Neuronal stem cell (in vitro differentiated cells): ENCODE measurements at places on chromosomes 1 and 21.

GRCh38 chr1:237858992-237859391 is 31.7 kb downstream of the ZP4 start:
- DNase-seq, result no peak

DNA sequence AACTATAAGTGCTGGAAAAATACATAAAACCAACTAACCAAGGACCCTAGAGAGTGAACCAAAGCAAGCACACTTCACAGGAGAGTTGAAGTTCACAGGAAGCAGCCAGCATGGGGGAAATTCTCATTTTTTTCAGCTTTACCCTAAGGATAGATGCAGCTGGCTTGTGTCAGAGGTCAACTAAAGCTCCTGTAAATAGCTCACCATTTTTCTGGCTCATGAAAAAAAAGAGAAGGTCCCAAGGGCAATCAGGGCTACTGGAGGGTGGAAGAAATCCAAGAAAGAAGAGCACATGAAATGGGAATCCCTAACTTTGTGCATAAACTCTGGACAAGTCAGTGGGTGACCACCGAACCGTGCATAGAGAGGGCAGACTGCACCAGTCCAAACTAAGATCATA is 58.3 kb downstream of the KCNJ15 start:
- no peak for DNase-seq

- peak; percentile 9 for DNase-seq
Measured at GRCh38 chr1:231091831-231092301, 51.8 kb upstream of the FAM89A start.

DNA sequence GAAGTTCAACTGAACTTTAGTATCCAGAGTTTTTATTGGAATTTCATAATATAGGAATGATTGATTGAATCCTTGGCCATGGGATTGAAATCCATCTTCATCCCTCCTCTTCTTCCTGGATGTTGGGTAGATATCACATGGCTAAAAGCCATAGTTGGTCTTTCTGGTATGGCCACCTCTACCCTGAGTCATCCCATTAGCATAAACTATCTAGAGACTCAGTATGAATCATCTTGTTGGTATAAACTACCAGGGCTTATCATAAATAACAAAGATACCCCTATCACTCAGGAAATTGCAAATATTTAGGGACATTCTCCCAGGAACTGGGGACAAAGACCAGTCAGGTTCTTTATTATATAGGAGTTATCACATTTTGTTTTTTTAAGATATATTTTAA is 21.2 kb upstream of the ZP4 start:
- DNase-seq, result no peak

DNA sequence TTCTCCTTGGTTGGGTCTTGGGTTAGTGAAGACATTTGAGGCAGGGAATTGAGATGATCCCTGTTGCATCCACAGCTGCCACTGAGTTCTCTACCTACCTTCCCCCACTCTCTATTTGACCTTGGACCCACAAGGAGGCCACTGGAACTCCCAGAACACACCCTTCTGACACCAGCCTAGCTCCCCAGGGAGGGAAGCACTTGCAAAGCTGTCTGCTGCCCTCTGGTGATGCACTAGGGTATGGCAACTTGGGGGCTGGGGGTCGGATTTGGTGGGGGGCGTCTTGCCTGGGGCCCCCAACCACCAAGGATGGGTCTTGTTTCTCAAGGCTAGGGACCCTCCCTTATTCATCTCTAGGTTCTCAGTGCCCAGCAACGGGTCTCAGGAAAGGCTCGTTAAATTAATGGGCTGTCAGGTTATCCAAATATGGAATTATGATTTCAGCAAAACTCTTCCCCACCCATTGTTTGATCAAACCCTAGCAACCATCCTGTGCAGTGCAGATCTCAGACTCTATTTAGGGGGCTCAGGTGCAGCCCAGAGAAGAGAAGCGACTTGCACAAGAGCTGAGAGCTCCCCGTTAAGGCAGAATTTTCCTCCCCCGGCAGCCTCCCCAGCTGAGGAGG is 177.8 kb upstream of the KLHDC7A start:
- no peak for DNase-seq

GRCh38 chr1:204094856-204095634 is 22.1 kb downstream of the SOX13 start:
- DNase-seq, result no peak

- no peak for DNase-seq
Measured at GRCh38 chr1:228283043-228283371, 75.2 kb downstream of the OBSCN start.

DNA sequence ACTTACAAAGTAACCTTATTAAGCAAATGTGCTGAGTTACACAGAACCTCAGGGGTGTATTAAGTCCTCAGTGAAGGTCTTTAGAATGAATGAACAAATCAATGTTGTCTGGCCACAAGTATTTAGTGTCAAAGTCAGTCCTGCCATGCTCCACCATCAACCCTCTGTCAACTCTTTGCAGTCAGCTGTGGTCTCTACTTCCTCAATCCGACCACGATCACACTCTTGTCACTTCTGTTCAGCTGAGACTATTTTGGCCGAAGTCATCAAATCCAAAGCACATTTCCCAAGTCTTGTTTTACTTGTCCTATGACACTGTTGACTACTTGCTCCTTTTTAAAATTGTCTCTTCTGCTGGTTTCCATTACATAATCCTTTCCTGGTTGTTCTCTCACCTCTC is 173.5 kb downstream of the ST6GALNAC5 start:
- no peak for DNase-seq

DNA sequence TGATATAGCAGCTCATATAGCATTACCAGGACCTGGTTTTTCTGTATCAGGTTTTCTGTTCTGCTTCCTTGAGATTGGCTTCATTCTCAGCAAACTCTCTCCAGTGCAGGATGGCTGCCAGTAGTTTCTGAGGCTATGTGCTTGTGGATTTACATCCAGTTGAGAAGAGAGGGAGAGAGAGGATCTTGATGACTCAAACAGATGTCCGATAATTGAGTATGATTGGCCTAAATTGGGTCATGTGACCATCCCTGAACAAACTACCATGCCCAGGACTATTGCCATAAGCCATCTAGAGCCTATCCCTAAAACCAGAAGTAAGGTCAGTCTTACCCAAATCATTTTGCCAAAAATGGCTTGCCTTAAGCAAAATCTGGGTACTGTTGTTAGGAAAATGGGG is 18.1 kb upstream of the PSMA5 start:
- no peak for DNase-seq

- no peak for DNase-seq
Measured at GRCh38 chr1:112721966-112722524, 6.9 kb upstream of the PPM1J start.

- DNase-seq, result no peak
Measured at GRCh38 chr1:109901524-109902145, 9.0 kb upstream of the CSF1 start.

DNA sequence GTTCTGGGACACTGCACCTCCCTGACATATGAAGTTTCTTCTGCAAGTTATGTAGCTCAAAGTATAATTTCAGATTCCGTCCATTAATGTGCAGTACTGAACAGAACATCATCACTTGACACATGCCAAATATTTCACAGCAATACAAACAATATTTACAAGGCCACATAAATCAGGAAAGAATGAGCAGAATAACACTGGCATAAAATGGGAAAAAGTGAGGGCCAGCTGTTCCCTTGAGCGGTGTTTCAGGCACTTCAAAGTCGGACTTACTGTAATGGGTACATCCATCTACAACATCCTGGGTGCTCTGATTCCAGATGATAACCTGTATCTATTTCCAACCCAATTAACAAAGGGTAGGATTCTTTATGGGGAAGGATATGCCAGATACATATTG is 217.4 kb downstream of the APP start:
- no peak for DNase-seq

GRCh38 chr1:227891955-227892488 is 55.7 kb downstream of the WNT9A start:
- DNase-seq, result no peak

- no peak for DNase-seq
Measured at GRCh38 chr21:41763398-41763931, 3.4 kb downstream of the RIPK4 start.

DNA sequence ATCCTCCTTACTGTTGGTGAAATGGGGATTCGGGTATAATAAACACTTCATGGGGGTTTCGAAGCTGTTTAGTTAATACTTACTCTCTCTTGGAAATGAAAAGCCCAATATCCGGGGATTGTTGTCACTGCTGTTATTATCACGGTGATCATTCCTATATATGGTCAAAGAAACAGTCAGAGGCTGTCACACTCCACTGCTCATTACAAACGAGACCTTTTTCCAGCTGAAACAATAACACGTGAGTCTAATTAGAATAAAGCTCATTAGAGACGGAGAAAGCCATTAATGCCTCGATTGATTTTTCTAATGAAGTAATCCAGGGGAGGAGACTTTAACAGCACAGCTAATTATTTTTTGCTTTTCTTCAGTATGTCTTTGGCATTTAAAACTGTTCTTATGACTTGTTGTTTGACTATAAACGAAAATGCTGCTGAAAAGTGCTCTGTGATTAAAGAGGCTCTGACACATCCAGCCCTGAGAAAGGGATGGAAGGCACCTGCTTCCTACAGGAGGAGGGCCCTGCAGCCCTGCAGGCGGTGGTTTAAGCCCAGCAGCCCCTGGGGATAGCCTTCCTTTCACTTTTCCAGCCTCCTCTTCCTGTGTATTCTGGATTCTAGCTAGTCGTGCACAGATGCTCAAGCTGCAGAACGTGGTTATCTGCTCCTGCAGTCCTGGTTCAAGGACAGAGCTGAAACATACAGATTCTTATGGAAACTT is 143.6 kb downstream of the EDEM3 start:
- DNase-seq, result peak; percentile 42

GRCh38 chr1:208807446-208808127 is 563.4 kb upstream of the PLXNA2 start:
- DNase-seq, result no peak

DNA sequence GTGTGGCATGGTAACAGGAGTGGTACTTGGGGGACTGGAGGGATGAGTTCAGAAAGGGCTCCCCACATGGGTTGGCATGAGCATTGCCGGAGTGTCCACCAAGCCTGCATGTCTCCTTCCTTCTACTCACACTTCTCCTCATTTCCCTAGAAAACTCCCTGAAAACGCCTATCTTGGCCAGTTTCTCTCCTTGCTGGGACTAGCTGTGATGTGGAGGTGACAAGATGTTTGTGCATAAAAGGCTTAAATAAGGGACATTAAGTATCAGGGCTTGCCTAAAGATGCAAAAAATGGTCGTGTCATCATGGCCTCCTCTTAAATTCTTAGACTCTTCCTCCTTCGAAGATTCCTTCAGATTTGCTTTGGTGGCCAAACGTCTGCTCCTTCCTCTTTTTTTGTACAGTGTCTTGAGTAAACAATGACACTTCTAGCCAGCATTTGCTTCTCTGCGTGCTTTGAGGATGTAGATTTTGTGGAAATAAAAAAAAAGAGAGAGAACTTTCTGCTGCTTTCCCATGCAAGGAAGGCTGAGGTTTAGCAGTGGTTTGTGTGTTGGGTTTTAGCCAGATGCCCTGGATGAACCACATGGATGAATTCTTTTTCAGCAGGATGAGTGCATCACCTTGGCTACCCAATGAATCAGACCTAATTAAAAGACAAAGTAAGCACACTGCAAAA is 239.1 kb upstream of the IRF2BP2 start:
- DNase-seq, result no peak

GRCh38 chr1:230274254-230274653 is 151.9 kb downstream of the PGBD5 start:
- no peak for DNase-seq

DNA sequence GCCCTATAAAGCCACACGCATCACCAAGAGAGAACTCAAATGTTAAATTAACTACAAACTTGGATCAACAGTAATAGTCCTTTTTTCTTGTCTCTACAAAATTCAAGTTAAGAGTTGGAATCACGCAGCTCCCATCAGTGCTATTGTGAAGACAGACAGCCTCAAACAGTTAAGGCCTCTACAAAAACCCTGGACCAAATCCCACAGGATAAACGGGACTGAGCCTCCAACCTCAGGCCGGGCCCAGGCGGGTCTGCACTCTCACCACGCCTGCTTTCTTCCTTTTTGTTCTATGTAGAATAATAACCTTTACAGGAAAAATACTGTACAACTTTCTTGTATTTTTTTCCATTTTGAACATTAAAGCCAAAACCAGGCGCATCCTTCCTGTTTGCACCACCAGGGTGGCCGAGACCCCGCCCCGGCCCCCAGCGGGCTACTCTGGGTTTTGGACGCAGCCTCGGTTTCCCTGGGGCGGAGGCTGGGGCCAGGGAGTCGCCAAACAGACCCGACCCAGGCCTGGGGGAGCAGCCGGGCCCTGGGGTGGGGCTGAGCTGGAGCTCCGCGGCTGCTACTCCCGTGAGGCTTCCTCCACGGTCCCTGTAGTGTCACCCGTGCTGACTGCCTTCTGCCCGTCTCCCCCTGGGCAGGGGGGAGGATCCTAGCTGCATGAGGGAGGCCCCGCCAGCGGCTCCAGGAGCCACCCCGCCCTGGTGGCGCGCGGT is 158.4 kb downstream of the CASZ1 start:
- DNase-seq, result no peak

DNA sequence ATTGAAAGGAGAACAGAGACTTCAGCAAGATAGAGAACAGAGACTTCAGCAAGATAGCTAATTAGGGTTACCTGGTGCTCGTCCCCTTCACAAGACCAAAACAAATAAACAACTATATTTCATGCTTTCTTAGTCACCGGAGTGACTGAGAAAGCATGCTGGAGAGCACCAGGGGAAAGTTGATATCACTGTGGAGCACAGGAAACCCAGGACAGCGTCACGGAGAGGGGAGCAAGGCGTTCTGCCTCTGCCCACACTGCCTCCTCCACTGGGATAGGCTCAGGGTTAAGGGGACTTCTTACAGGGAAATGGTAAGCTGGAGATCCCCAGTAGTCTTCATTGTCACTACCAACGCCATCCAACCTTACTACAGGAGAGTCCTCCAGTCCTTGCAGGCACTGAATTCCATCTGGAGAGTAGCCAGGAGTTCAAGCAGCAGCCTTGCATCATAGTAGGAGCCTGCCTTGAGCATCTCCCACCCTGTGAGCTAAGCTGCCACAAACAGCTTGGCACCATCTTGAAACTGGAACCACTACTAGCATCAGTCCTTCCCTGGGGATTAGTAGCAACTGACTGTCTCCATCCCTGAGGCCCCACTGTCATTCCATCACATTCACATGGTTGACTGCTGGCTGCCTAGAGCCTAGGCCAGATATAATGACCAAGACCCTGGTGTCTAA is 239.4 kb downstream of the PLPP3 start:
- DNase-seq, result no peak

- no peak for DNase-seq
Measured at GRCh38 chr1:236687273-236687672, 974 bp downstream of the ACTN2 start.

DNA sequence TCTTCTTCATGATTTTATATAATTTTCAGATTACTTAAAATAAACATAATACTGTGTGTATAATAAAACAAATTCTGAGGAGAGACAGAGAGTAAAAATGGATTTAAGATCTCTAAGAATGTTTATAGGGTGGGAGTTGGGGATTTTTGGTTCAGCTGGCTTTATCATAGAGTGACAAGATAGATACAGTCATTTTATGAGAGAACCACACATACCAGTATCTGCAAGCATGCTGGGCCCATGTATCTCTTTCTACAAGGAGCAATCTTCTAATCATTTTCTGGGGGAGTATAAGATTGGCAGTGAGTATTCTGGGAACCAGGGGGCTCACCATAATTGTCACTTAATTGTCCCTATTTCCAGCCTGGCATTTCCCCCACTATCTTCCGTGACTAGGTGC is 64.3 kb upstream of the DUSP10 start:
- DNase-seq, result no peak
